Effector memory CD8-positive, alpha-beta T cell (primary cell): ENCODE measurements at places on chromosomes 12 and 14.

DNA sequence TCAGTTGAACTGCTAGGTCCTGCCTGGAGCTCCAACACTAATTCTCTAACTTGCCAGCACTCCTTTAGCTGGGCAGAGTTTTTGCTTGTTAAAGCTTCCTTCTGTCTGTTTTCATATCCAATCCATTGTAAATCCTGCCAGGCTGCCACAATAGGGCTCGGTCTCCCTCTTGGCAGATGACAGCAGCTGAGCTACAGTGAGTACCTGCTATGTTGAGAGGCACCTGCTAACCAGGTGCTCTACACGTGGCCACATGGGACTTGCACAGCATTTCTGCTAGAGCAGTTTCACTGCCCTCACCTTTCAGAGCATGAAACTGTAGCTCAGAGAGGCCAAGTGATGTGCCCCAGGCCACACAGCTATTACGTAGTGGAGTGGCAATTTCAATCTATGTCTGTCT is 106.6 kb upstream of the NOS1 start:
- DNase-seq: no peak

- DNase-seq: peak; percentile 30
Measured at GRCh38 chr14:93033983-93034670, 81.6 kb downstream of the ITPK1 start.

DNA sequence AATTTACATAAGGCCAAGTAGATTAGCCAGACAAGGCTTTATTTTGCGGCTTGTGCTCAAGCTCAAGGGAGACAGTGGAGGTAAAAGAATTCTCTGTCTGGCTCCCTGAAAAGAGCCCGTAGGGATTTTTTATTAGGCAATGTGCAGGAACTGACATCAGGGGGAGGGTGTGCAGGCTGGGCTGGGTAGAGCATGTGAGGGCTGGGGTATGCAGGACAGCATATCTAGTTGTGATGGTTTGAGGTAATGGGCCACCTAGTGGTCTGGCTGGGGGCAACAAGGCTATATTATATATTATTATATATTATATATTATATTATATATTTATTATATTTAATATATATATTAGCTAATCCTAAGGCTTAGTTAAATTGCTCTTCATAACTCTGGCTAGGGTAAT is 102.1 kb downstream of the TMEM117 start:
- DNase-seq: no peak

DNA sequence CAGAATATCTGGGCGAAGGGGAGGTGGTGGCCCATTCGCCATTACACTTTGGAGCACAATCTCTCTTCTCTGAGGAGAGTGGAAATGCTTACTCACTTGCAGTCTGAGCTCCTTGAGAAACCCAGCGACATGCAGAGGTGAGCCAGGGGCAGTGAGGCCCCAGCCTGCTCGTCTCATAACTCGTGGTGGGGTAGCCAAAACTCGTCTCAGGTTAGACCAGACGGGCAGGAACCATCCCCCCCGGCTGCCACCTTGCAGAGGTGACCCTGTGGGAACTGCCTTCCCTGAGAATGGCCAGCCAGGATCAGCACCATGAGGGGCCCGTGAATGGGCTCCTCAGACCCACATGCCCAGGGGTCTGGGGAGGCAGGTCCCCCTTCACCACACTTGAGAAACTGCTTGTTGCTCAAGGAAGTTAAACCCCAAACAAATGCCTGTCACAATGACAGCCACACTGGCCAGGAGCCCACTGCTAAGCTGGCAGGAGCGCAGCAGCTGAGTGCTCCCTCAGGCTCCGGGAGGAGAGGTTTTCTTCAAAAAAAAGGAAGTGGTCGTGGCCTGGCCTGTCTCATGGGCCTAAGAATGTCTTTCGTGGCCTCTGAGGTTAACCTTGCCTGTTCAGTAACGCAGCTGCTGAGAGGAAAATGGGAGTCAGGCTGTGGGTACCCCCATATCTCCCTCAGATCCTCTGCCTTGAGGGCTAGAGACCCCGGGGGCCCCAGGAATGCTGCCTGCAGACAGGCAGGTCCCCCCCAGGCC is 9.2 kb upstream of the ALDH2 start:
- DNase-seq: no peak

DNA sequence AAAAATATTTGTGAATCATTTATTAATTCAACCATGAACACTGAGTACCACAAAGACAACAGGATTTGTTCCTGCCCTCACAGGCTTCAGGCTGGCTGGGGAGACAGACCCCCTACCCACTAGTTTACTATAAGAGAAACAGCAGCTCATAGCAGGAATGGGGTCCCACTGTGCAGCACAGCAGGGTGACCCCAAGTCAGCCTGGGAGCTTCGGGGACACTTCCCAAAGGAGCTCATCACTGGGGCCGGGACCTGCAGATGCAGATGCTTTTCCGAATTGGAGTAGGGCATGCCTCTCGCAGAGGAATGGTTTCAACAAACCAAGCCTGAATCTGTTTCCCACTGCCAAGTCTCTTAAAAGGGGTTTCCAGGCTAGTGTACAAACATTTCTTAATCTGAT is 176.2 kb upstream of the PWP1 start:
- DNase-seq: no peak

GRCh38 chr14:56840221-56840620 is 29.9 kb upstream of the OTX2 start:
- no peak for DNase-seq

GRCh38 chr12:76410781-76411180 is 62.6 kb upstream of the BBS10 start:
- no peak for DNase-seq

GRCh38 chr14:66859063-66859671 is 330.1 kb upstream of the GARIN2 start:
- DNase-seq: no peak

GRCh38 chr12:40158592-40159111 is 52.8 kb upstream of the SLC2A13 start:
- no peak for DNase-seq

DNA sequence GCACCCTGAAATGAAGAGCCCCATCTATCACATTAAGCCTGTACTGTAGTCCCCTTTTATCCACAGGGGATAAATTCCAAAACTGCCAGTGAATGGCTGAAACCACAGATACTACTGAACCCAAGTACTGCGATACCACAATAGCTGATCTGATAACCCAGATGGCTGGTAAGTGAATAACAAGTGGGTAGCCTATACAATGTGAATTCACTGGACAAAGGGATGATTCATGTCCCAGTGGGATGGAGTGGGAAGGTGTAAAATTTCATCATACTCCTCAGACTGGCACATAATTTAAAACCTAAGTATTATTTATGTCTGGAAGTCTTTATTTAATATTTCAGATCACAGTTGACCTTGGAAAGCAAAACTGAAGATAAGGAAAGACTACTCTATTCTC is 201.3 kb downstream of the GPHN start:
- DNase-seq: no peak

GRCh38 chr14:52961060-52961639 is 10.3 kb upstream of the FERMT2 start:
- peak; percentile 57 for DNase-seq

DNA sequence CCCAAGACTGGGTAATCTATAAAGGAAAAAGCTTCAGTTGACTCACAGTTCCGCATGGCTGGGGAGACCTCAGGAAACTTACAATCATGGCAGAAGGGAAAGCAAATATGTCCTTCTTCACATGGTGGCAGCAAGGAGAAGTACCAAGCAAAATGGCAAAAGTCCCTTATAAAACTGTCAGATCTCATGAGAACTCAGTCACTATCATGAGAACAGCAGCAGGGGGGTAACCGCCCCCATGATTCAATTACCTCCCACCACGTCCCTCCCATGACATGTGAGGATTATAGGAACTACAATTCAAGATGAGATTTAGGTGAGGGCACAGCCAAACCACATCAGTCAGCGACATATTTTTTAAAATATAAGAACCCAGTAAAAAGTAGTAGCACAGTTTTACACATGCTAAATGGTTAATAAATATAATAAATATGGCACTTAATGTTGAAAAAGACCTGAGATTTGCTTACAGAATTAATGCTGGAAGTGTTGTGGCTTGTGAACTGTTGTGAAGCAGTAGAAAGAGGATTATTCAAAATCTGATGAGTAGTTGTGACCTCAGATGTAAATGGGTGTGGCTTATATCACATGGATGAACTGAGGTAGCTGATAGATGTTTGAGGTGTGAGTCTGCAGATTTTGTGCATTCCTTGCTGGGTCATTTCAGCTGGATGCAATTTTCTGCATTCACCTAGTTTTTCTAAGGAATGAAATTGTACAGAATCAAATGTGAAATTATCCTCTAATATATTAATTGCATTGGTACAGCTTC is 46.9 kb upstream of the CHPT1 start:
- DNase-seq: no peak

GRCh38 chr12:100897240-100897639 is 102.7 kb downstream of the ANO4 start:
- no peak for DNase-seq

DNA sequence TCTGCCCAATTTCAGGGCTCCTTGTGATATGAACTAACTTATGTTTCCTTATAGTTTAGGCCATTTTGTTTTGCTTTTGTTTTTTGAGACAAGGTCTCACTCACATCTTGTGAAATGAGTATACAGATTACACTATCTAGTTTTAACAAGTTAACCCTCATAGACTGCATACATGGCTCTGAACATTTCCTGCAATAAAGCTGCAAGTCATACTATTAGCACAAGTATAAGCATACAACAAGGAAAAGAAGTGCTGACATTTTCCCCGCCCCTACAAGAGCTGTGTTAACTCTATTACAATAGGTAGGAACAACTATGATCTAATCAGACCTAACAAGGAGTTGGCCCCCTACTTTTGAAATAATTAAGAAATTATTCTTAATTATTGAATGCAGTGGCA is 35.9 kb downstream of the CCDC177 start:
- DNase-seq: no peak

- DNase-seq: no peak
Measured at GRCh38 chr12:116601933-116602810, 43.0 kb downstream of the MAP1LC3B2 start.

GRCh38 chr14:92704036-92704804 is 44.2 kb downstream of the LGMN start:
- no peak for DNase-seq

DNA sequence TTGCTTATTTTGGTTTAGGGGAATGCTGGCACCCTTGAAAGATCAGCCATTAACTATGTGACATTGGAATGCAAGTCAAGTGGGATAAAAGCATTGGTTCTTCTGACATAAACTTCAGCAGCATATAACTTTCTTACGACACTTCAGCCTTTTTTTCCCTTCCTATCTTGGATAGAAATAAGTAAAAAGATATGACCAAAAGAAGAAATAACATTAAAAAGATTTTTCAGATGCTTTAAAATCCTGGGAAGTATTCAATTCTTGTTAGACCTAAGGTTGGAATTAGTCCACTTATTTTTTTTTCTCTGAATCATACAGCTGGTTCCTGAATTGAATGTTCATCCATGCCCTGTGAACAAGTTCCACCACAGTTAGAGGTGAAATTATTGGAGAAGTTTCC is 85.6 kb upstream of the TSPAN8 start:
- DNase-seq: no peak

DNA sequence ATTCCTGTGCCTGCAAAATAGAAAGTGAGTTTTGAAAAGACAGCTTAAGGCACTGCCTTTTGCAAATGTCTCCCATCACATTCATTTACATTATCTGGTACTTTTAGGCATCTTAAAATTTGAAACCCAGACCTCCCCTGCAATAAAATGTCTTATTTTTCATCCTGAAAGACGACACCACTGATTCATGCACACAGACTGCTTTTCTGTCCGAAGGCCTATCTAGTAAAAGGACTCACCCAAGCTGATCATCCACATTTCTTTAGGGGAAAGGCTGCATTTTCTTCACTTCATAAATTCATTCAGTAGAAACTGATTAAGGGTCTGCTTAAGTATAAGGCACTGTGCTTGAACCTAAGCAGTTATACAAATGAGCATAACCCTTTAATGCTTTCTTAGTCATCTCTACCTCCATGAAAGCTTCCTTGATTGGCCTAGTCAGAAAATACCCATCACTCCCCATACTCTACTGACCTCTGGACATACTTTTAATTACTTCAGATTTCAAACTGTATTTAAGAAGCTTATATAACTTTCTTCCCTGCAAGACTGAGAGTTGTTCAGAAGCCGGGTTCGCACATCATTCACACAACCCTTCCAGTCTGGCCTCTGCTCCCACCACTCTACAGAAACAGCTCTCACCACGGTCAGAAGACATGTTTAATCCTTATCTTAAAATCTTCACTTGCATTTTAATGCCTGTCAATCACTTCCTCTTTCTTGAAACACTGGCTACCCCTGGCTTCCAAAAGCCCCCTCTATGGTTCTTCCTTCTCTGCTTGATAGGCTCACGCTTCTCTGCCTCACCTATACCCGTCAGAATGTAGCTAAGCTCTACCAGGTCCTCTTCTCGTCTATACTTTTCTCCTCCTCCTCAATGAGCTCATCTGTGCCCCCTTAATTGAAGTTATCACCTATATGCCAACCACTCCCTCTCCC is 288.6 kb downstream of the MED13L start:
- DNase-seq: no peak
